ENCODE measurements at places on chromosomes 7 and 10. TPM values are rescaled to one million over a fixed set of nuclear protein-coding genes. Genes with fewer than 3 reads are reported as not detected.

- H3K4me1 ChIP-seq = no peaks in the 10 kb centered on the region
- H3K27me3 ChIP-seq = peaks cover 17% of the 10 kb centered on the region
- no peaks in the 10 kb centered on the region for H3K36me3 ChIP-seq
- no peak for DNase-seq
- no peak overlapping the region for H3K4me3 ChIP-seq
Measured at GRCh38 chr7:136859803-136860202, 8.6 kb upstream of the CHRM2 start.

DNA sequence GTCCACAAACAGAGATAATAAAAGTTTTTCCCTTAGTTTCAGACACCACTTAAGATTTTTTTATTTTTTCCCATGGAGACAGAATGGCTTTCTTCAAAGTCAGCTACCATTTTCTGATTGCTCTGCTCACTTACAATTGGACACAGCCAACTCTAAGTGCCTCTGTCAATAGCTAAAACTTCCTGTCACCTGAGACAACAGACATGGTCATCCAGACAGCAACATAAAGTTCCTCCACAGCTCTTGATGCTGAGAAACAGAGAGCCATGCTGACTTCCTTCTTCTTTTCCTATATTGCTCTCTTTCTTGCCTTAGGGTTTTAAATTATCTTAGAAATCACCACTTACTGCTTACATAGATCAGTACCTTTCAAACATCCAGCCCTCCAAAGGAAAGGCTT lies 12.0 kb downstream of the ZNF800 start:
- H3K4me3 ChIP-seq = no peak overlapping the region
- H3K27ac ChIP-seq = no peak overlapping the region
- DNase-seq = no peak
- no peaks in the 10 kb centered on the region for H3K27me3 ChIP-seq
- H3K36me3 ChIP-seq = peaks cover 41% of the 10 kb centered on the region

DNA sequence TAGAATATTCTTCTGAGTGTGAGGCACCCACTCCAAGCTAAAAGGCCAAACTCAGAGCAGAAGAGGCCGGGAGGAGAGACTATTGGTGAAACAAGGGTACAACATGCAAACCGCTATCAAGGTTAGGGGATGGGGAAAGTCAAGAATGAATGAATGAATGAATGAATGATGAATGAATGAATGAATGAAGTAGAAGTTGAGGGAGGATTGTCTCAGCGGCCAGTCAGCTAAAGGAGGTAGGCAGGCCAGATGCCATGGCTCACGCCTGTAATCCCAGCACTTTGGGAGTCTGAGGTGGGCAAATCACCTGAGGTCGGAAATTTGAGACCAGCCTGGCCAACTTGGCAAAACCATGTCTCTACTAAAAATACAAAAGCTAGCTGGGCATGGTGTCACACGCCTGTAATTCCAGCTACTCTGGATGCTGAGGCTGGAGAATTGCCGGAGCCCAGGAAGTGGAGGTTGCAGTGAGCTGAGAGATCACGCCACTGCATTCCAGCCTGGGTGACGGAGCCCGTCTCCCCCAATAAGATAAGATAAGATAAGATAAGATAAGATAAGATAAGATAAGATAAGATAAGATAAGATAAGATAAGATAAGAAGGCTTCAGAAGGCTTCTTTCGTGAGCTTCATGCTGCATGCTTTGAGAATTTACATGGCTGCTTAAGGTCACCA lies 250.8 kb downstream of the CCDC3 start:
- no peak for DNase-seq
- H3K4me1 ChIP-seq = no peaks in the 10 kb centered on the region
- H3K27me3 ChIP-seq = no peaks in the 10 kb centered on the region
- H3K27ac ChIP-seq = no peak overlapping the region
- H3K4me3 ChIP-seq = no peak overlapping the region
- H3K36me3 ChIP-seq = no peaks in the 10 kb centered on the region

LIPM gene
- not detected for total RNA-seq

NODAL gene
- not detected for total RNA-seq

SPDYE17 gene
- total RNA-seq = not detected

- no peak overlapping the region for H3K4me3 ChIP-seq
- no peak overlapping the region for H3K27ac ChIP-seq
- H3K36me3 ChIP-seq = no peaks in the 10 kb centered on the region
- no peak for DNase-seq
- peaks cover 9% of the 10 kb centered on the region for H3K4me1 ChIP-seq
- H3K27me3 ChIP-seq = no peaks in the 10 kb centered on the region
Measured at GRCh38 chr10:14378387-14378960, 47.8 kb upstream of the FRMD4A start.

HOGA1 gene
- not detected for total RNA-seq

HECW1 gene
- 19.1 TPM for total RNA-seq

- DNase-seq = no peak
- no peak overlapping the region for H3K4me3 ChIP-seq
- H3K4me1 ChIP-seq = peaks cover 10% of the 10 kb centered on the region
- H3K27me3 ChIP-seq = no peaks in the 10 kb centered on the region
Measured at GRCh38 chr7:135653340-135654080, 8.8 kb upstream of the STMP1 start.

DNA sequence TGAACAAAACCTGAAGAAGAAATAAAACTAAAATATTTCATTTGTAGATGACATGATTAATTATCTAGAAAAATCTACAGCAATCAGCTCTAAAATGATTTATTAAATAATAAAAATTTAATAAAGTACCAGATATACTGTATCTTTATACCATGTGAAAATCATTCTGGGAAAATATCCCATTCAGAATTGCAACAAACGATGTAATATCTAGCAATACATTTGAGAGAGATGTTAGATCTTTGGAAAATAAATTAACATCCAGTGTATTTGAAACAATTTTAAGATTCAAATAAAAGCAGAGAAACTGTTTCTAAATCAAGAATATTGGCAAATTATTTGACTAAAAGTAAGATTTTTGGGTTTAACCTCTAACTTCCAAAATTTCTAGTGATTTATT lies 62.2 kb downstream of the ZEB1 start:
- H3K4me1 ChIP-seq = no peaks in the 10 kb centered on the region
- no peaks in the 10 kb centered on the region for H3K36me3 ChIP-seq
- no peak overlapping the region for H3K27ac ChIP-seq
- DNase-seq = no peak
- no peak overlapping the region for H3K4me3 ChIP-seq
